ENCODE measurements at places on chromosomes 2 and 18.

- DNase-seq = no peak
Measured at GRCh38 chr2:215028231-215028630, 110.2 kb downstream of the ABCA12 start.

DNA sequence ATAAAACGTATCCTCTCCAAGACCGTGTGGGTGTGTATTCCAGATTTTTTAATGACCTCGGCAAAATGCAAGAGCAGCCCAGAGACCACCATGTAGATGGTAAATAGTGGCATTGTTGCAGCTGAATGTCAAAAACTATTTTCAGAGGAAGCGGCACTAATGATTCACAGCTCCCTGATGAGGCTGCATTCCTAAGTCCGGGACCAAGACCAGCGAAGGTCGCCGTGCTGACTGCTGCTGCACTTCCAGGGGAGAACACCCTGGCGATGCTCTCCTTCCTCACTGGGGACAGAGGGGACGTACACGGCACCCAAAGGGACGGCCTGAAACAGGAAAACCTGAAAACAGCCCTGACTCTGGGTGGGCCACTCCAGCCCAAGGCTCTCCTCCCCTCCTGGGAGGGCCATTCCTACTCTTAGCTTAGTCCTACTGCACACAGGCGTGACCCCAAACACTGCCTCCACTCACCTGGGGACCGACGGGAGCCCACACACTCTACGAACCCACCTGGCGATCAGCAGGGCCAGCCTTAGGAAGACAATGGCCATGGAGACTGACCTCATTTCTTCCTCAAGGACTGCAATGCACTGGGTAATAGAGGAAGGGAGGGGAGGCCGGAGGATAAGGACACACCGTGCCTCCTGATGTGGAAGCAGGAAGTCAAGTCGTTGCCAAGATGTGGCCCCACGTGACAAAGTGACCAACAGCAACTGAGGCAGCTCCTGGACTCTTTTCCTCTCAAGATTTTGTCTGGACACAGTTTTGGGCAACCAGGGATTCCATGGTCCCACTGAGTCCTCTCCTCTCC lies 82.8 kb downstream of the ZNF516 start:
- DNase-seq = no peak

GRCh38 chr2:179954026-179954425 lies 53.1 kb downstream of the CWC22 start:
- DNase-seq = no peak

DNA sequence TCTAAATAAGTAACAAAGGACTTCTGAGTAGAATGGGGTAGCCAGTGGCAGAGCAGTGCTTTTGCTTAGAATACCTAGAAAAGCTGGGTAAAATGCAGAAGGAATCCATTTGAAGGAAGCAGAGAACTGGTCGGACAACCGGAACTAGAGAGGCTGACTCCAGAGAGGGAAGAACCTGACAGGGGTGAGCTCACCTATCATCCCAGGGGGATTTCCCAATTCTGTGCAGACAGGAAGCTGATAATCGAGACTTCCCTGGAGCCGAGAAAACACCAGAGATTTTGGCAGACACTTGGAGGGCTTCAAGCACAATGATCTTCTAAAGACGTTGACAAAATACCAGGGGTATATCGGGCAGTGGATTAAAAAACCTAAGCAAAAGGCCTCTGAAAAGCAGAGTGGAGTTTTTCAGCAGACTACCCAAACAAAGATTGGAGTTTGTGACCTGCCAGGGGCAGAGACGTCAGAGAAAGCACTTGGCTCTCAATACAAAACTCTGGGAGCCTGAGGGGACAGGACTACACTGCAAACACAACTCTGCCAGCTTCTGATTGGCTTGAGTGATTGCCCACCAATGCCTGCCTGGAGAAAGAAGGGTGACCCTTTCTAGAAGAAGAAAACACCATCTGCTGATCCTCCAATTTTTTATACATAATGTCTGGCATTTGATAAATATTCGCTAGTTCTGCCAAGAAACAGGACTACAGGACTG lies 67.5 kb upstream of the TTN start:
- no peak for DNase-seq

DNA sequence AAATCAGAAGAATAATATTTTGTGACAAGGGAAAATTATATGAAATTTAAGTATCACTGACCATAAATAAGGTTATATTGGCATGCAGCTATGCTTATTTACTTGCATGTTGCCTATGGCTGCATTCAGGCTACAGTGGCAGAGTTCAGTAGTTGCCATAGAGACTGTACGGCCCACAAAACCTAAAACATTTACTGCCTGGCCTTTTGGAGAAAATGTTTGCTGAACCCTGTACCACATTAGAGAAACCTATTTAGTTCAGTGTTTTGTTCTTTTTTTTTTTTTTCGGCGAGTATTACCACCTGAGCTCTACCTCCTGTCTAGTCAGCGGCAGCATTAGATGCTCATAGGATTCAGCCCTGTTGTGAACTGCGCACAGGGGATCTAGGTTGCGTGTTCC lies 163.7 kb downstream of the MCFD2 start:
- no peak for DNase-seq

- no peak for DNase-seq
Measured at GRCh38 chr2:20553580-20553979, 97.3 kb downstream of the HS1BP3 start.

DNA sequence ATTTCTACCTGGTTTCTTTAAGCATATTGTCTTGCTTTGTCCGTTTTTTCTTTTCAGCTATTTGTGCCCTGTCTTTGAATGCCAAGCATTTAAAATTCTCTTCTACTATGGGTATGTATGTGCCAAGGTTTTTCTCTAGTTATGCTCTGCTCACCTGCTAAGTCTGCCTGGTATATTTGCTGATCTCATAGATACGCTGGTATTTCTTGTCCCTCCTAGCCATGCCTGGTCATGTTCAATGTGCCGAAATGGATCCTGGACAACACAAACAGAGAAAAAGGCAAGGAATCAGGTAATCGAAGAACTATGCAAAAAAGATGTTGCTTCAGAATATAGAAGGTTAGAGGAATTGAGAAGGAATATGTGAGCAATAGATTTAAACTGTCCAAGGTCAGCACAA lies 14.9 kb upstream of the KDM3A start:
- no peak for DNase-seq

DNA sequence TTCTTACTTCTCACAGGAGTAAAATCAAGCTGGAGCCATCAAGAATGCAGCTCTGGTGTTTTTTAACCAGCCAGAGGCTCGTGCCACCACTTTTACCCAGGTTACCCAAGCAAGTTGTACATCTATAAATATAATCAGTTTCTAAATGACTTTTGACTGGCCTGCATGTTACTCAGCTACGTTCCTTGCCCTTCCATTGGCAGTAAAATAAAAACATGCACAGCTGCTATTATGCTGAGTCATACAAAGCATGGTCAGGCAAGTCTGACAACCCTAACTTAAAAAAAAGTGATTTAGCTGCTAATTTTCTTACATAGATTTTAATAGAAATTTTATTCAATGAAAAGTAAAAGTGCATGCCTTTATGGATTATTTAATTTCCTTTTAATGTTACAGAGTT lies 111.7 kb upstream of the CSRNP3 start:
- DNase-seq = no peak

GRCh38 chr2:144502369-144502768 lies 17.6 kb downstream of the ZEB2 start:
- no peak for DNase-seq

DNA sequence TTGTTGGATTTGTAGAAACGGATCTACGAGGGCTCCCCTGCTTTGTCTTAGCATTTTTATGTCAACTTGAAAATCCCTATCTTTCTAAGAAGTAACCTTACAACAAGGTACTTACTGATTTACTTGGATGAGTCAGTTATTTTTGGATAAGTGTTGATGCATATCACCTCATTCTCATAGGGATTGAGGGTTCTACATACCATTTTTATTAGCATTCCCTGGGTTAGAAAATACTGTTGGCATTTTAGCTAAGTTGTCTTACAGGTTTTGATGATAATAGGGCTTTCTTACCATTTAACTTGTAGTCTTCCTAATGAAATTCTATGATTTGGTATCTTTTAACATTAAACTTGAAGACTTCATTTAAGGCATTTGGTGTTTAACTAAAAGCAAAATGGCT lies 125.2 kb downstream of the UBE2E3 start:
- DNase-seq = no peak

DNA sequence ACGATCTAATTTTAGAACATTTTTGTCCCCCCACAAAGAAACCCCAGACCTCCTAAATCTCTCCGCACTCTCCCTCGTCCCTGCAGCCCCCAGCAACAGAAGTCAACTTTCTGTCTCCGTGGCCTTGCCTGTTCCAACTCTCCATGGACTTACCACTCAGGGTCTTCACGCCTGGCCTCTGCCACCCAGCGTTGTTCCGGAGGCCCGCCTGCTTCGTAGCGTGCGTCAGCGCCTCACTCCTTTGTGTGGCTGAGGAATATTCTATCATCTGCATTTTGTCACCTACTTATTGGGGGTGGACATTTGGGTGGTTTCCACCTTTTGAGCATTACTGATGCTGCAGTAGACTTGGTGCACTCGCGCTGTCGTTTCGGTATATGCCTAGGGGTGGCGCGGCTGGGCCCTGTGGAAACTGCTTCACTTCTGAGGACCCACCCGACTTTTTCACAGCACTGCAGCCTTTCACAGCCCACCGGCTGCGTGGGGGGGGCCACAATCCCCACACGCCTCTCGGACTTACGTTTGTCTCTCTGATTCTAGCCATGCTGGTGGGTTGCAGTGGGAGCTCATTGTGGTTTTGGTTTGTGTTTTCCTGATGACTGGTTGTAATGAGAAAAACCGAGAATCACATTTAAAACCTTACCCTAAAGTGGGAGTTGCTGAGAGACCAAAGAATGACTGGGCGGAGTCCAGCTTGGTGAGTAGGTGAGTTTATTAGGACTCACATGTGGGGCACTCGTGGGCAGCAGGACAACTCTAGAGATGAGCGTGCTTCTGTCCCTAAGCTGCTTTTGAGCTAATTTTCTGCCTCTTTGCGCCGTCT lies 1.4 kb upstream of the HSBP1L1 start:
- DNase-seq = no peak

DNA sequence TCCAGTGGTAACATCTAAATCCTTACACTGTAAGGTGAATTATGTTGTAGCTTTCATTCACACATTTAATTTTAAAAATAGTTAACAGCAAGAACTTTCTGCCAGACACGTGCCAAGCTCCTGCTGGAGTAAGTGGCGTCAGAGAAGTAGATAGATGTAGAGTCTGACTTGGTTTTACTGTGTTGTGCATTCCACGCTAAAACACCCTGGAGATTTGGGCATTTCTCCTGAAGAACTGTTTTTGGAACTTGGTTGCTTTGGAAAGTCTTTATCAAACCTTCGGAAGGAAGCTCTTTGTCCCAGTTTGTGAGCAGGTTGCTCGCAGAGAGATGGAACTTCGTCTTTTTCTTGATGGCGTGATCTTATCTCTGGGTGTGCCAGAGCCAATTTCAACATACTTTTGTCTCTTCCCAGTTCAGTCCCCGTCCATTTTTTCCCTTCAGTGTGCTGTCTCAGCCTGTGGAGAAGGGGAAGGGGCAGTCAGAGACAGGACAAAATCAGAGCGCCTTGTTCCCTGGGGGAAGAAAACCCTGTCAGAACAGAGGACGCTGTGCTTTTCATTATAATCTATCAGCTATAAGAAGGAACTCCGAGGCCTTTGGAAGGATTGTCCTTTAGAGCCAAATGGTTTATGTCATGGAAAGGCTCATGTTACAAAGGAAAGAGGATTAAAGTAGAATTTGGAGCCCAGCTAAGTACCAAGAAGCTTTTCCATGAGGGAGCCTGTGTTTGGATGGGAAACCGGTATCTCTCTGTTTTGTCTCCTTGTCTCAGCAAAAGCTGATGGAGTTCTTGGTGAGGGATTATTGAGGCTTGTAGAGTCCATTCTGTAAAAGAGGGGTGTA lies 18.9 kb downstream of the GRHL1 start:
- no peak for DNase-seq

- no peak for DNase-seq
Measured at GRCh38 chr2:81395746-81396145, 1091.2 kb upstream of the LRRTM1 start.

DNA sequence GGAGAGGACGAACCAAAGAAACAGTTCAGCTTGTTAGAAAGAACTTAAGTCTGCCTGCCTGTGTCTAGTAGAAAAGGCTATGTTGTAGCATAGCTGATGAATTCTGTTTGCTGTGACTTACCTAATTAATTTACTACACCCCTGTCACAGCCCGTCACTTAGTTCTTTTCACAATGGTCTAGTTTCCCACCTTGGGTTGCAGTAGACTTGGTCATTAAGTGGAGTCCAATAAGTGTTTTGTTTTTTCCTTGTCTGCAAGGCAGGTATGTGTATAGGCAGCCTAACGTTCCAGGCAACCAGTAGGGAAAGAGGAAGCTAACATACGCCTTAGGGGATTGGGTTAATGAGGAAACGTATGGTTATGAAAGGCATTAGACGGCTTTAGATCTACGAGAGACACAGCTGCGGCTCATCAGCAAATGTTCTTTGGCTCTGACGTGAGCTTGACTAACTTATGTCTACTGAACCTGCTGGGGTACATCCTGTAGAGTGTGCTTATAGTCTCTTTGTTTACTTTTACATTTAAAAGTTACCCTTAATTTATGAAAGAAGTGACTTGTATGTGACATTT lies 180.1 kb downstream of the PRPF40A start:
- DNase-seq = no peak

GRCh38 chr2:925309-925708 lies 25.3 kb upstream of the SNTG2 start:
- DNase-seq = no peak

- DNase-seq = no peak
Measured at GRCh38 chr2:170971071-170971470, 42.0 kb downstream of the GORASP2 start.

DNA sequence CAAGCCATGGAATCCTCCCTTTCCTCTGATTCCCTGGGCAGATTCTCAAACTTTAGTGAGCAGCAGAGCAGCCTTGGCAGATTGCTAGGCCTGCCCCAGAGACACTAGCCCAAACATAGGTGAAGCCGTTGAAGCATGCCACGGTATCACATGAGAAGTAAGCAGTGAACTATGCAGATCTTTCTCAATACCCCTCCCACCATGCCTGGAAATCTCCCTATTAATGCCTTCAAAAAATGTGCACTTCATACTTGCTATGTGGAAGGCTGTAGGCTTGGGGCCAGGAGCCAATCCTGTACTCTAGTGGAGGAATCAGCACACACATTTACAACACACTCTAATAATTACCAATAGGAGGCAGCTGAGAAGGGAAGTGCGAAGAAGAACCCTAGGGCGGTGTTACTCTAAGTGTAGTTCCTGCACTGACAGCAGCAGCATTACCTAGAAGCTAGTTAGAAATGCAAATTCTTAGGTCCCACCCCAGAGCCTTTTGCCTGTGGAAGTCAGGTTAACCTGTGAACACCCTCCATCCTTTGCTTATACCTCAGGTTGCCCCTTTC lies 305.1 kb upstream of the SPRED2 start:
- no peak for DNase-seq

- DNase-seq = no peak
Measured at GRCh38 chr2:11397513-11397912, 53.1 kb upstream of the ROCK2 start.

- DNase-seq = no peak
Measured at GRCh38 chr2:68653034-68653433, 9.7 kb downstream of the PROKR1 start.

DNA sequence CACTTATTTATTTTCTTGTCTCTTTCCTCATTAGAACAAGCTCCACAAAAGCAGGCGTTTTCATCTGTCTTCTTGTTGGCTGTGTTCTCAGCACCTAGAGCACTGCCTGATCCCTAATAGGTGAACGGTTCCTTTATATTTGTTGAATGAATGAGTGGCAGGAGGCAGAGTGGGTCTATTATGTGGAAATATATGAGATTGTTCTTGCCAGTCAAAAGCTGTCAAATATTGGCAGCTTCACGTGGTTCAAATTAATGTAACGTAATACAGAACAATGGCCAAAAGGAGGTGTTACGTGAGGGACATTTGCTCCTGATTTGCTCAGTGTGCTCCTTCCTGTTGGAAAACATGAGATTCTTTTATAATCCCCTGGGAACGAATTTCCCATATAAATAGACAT lies 8.5 kb upstream of the ARHGAP25 start:
- DNase-seq = no peak

All from stimulated activated CD8-positive, alpha-beta memory T cell treated with anti-CD3 and anti-CD28 coated beads, Interleukin-15, amount 100 ng/mL, for 4 hours (primary cell).